ENCODE measurements at places on chromosomes 4 and X.

DNA sequence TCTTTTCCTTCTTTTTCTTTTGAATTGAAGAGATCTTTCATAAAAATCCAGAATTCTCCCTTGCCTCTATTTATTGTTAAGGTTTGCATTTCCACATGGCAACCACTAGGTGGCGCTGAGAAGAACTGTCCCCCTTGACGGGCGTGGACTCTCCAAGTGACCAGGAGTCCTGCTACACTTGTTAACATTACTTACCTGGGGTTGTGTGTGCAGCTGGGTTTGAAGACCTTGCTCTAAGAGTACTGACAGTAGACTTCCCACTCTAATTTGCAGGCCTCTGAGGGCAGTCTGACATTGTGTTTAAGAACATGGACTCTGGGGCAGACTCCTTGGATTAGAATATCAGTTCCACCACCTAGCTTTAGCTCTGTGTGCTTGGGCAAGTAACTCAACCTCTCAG is 52.8 kb downstream of the GPRIN3 start:
- no peak for DNase-seq

DNA sequence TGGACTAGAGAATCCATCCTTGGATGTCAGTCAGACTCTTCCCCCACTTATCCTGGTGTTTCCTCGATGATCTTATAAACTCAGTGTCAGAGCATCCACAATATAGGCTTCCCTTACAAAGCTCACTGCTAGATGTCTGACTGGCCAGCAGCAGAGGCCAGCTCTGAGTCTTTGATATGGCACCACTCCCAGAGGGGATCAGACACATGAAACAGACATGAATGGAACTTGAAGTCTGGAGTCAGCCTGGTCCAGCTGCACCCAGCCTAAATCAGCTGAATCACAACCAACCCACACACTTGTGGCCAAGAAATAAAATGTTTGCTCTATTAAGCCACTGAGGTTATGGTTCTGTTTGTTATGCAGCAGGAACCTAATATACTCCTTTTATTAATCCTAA is 129.6 kb upstream of the MED14 start:
- no peak for DNase-seq

DNA sequence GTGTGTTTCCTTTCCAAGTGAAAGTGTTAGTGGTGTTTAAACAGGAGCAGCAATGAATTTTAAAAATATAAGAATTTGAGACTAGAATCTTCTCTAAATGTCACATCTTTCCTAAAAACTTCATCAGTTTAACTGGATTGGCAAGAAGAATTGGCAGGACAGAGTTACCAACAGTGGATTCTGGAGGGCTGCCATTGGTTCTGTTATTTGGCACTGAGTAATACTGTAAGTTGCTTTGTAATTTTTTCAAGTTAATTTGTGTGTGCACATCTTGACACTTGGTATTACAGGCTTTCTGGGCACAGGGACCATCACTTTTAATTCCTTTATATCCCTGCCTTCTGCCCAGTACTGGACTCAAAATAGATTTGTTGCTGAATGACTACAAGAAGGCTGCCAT is 4.5 kb upstream of the GPRIN3 start:
- no peak for DNase-seq

- DNase-seq, result no peak
Measured at GRCh38 chr4:141658309-141658708, 21.9 kb downstream of the IL15 start.

- DNase-seq, result no peak
Measured at GRCh38 chr4:80213117-80213815, 16.0 kb downstream of the PRDM8 start.

Data from right cardiac atrium (tissue), 5 donors.